ENCODE measurements at places on chromosomes 2 and 18. TPM values are rescaled to one million over a fixed set of nuclear protein-coding genes. Genes with fewer than 3 reads are reported as not detected.

The HMSD gene
- not detected for total RNA-seq

The ATF2 gene
- 36.6 TPM for total RNA-seq

The POTEI gene
- not detected for total RNA-seq

GRCh38 chr2:181680055-181680936 lies at the start of gene NEUROD1:
Gene NEUROD1 (minus strand): TSS chr2:181680517. CDS start chr2:181678860, 1,657 bp downstream.
- no peak for DNase-seq

DNA sequence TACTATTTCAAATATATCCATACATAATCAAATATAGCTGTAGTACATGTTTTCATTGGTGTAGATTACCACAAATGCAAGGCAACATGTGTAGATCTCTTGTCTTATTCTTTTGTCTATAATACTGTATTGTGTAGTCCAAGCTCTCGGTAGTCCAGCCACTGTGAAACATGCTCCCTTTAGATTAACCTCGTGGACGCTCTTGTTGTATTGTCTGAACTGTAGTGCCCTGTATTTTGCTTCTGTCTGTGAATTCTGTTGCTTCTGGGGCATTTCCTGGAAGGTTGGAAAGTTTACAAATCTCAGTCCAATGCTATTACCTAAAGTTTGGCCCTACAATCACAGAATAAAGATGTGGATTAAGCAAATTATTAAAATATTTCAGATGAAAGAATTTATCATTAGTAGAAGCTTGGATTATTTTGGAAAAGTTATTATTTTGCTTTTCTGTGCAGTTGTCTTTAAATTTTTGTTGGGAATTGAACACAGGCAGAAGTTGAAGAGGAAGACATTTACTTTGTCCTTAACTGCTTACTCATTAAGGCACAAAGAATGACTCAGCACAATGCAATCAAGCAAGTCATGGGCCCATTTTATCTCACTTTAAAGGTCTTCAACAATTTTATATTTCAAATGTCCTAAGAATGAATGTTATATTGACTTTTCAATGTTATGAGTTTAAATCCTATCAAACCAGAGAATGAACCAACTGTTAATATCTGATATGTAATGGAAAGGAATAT lies 103.4 kb upstream of the CAVIN2 start:
- DNase-seq = no peak

DNA sequence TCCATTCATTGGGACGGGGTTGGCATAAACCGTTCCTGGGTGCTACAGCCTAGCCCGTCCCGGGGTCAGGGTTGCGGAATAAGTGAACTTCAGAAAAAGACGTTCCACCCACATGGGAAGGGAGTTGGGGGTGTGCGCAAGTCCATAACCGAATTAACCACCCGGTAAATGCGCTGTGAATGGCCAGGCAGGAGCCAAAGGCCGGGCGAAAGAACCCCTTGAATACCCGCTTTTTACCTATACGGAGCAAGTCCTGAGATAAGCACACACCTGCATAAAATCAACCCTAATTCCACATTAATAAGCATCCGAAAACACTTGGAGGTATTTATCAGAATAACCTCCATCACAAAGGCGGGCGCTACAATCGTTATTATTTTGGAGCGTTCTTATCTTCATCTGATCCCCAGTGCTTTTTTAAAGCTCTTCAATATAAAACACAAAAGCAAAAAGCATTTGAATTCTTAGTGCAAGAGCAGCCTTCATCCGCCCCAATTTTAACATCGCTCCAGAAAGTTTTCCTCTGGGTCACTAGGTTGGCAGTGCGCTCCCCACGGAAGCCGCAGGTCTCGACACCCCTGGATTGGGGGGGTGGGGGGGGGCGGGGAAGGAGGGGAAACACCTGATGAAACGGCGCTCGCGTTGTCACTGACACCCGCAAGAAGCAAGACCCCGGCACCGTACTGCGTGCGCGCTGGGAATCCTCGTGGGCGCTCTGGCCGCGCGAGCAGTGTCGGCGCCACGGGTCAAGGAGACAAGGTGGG lies 1.2 kb downstream of the SATB2 start:
- DNase-seq = no peak

- DNase-seq = no peak
These were observed 235.4 kb upstream of the SLC14A2 start for GRCh38 chr18:45379903-45380302.

DNA sequence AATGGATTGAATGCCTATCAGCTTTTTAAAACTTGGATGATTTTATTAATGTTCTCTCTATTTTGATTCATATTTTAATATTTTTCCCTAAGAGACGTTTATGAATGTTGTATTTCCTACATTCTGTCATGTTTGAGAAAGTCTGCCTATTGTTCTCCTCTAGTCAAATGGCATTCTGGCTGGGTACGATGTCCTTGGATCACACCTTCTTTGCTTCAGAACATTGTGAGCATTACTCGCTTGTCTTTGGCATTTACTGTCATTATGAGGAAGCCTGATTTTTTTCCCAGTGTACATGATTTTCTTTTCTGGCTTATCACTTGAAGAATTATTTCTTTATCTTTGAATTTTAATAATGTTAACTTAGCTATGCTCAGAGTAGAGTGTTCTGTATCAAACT lies 78.4 kb downstream of the CDC42EP3 start:
- no peak for DNase-seq

- no peak for DNase-seq
These were observed 3.0 kb downstream of the SH2D6 start for GRCh38 chr2:85421260-85422071.

DNA sequence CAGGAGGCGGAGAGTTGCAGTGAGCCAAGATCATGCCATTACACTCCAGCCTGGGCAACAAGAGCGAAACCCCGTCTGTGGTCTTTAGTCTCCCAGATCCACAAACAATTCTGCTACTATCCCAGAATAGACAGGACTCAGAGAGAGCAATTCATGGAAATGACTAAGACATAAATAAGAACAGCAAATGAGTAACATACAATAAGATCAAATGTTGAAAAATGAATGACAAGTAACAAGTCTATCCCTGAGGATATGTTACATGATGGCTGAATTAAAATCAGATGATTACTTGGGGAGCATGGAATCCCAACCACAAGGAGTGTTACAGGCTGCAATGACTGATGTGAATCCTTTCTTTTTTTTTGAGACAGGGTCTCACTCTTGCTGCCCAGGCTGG lies 10.3 kb downstream of the ARL5A start:
- DNase-seq = no peak

GRCh38 chr2:217553679-217554078 lies 449.1 kb downstream of the TNS1 start:
- DNase-seq = no peak

DNA sequence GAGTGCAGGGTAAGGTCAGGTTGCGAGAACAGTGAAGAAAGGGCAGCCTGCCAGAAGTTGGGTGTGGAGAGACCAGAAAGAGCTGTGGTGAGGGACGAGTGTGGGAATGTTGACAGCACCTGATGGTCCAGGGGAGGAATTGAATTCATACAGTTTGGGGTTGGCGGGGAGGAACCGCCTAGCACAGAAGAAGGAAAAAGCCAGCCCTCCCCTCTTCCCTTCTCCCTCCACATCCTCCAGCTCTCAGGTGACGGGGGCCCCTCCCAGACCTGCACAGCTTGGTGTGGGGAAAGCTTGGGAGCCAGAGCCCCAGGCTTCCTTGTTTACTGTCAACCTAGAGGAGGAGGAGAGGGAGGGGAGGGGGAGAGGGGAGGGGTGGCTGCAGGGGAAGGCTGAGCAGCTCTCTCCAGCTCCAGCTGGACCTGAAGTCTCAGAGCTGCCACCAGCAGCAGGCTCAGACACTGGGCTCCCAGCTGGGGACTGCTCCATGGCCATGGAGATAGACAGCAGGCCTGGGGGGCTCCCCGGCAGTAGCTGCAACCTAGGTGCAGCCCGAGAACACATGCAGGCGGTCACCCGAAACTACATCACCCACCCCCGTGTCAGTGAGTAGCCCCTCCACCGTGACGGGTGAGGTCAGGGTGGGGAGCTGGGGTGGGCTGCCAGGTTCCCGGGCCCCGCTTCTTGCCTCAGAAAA lies at the start of gene ATP6V1B1:
Gene ATP6V1B1, plus strand, starts transcription at position 433 of the 697 bp plus-strand sequence. Its CDS starts 55 bp downstream, at position 488.
- peak; percentile 61 for DNase-seq

DNA sequence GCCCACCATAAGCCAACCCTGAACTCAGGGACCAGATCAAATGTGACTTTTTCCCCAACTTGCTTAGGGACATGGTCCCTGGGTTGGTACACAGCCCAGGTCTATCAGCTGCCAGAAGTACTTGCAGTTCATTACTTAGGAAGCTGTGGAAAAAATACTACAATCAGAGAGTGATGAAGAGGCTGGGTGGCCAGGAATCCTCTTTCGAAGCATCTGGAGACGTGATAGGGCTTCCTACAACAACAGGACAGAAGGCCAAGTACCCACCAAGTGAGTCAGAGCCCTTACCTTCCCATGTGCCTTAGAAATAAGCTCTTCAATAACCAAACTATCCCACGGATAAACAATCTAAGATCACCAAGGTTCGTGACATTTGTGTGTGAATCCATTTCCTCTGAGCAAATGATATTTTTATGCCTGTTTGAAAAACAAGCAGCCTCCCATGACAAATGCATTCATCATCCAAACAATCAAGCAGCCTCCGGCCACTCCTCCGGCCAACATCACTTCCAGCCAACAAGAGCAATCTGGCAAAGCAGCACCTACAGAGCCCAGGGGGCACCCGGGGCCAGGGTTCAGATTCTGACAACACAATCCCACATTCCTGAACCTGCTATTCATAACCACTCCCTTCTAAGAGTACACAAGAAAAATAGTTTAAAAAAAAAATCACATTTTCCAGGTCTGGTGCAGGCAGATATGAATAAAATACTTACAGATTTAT lies 26.4 kb downstream of the TBC1D8 start:
- no peak for DNase-seq

- DNase-seq = no peak
These were observed 76.7 kb upstream of the SALL3 start for GRCh38 chr18:78902795-78903435.

- no peak for DNase-seq
These were observed 1025.1 kb downstream of the LRP1B start for GRCh38 chr2:141105763-141106162.

GRCh38 chr2:6771634-6772611 lies 93.8 kb downstream of the CMPK2 start:
- no peak for DNase-seq

Measured in upper lobe of left lung (tissue), 6 donors.